ENCODE measurements at places on chromosomes 5 and 9.

DNA sequence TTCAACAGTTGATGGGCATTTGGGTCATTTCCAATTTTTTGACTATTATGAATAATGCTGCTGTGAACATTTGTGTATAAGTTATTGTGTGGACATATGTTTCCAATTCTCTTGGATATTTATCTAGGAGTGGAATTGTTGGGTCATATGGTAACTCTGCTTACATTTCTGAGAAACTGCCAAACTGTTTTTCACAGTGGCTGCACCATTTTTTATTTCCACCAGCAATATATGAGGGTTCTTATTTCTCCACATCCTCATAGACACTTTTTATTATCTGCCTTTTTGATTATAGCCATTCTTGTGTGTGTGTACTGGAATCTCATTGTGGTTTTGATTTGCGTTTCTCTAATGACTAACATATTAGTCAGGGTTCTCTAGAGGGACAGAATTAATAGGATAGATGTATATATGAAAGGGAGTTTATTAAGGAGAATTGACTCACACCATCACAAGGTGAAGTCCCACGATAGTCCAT, 14.7 kb upstream of the MED27 start:
- no peak for DNase-seq

- DNase-seq: no peak
Measured at GRCh38 chr5:1435369-1435768, 9.9 kb downstream of the SLC6A3 start.

DNA sequence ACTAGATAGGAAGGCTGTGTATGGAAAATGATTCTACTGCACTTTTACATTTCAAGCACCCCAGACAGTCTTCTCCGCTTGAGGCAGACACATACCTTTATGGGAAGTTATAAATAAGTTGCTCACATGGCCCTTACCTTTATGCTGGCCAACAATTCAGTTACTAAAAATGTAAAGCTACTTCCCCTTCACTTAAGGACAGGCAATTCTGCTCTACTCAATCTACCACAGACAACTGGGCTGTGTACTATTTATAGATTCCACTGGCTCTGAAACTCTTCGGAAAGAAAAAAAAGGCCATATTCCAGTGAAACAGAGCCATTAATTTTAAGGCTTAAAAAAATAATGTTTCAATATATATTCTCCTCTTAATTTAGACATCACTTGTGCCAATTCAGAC, 59.4 kb downstream of the ELAVL2 start:
- no peak for DNase-seq

DNA sequence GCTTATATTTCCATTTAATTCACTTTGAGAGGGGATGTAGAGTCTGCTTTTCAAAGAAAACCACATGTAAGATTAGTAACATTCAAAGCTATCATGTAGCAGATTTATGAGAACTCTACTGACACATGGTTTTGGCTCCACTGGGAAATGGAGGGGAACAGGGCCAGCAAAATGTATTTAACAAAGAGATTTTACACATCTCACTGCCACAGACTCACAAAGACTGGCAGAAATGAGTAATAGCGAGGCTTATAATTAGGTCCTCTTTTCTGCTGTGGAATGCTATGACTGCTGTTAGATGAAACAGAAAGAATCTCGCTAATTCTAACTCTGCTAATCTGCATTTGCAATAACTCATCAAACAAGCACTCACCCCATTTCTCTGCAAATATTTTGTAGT, 4.5 kb downstream of the DAP start:
- no peak for DNase-seq

DNA sequence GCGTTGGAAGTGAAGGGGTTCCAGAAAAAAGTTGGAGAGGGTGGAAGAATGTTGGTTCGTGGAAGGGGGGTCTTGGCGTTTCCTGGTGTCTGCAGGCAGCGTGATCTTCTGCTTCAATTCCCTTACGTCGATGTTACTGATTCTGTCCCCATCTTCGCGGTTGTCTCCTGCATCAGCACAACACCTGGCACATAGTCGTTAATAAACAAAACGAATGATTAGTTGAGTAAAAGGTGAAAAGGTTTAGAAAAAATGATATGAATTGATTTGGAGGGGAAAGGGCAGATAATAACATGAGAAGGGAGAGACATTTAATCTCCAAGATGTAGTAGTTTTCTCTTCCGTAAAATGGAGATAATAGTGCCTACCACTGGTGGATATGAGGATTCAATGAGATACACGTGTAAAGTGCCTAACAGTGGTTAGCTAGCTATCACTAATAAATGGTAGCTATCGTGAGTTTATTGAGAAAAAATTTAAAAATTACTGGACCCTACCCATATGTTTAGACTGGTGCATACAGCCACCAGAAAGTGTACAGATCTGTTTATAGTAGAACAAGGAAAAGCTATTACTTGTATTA, 556 bp downstream of the MTREX start:
- DNase-seq: no peak

DNA sequence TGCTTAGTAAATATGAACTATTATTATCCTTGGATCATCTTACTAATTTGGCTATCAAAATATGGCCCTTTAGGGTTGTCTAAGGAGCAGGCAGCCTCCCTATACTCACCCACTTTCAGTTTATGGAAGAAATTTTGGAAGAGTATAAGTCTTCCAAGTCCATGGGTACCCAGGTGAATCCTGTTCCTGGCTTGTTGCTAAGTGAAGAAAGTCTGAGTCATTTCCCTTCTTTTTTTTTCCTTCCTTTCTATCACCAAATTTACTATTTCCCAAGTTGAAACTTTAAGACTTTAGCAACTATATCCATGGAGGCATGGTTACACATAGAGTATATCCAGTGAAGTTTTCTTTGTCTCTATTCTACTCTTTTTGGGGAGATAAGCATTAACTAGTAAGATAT, 184.0 kb upstream of the ACTBL2 start:
- no peak for DNase-seq

- DNase-seq: no peak
Measured at GRCh38 chr5:97097326-97098230, 44.8 kb downstream of the LIX1 start.

DNA sequence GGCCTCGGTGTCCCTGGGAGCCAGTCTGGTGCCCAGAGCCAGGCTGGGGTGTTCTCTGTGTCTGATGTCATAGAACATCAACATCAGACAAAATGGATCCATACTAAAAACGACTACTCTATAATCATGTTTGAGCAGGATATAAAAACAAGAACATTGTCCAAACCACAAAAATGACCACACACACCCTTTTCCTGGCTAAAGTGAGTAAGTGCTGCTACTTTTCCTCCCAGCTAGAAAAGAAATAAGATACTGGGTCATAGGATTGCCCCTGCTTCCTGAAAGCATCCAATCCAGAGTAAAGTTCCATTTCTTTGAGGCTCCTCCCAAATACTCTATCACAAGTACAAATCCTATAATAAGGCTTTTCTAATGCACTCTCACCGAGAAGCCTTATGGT, 19.7 kb upstream of the TRAF1 start:
- no peak for DNase-seq

DNA sequence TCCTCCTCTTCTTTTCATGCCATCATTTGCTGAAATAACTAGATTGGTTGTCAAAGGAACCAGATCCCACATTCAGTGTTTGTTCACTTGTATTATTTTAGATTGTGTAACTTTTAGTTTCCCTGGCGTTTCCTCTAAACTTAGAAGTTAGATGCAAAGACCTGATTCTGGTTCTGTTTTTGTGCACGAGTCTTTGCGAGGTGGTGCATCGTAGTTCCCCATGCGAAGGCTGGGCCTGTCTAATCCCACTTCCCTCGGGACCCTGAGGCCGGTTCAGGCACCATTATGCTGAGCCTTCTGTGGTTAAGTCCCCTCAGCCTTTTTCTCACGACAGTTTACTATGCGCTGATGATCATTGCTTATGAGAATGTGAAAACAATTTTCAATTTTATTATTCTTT, 219.1 kb upstream of the OTULINL start:
- no peak for DNase-seq

DNA sequence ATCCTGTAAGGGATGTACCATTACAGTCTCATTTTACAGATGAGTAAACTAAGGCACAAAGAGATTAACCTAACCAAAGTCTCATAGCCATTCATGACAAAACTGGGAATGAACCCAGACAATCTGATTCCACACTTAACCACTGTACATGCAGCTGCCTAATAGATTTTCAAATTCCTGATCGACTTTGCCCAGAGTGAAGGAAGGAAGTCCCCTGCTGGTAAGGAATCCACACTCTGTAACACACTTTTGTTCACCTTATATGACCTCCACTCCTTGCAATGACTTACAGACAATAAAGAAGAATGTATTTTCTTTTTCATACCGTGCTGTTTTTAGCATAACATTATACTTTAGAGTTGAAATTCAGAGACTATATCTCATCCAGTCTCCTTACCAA, 31.3 kb upstream of the PLPP6 start:
- no peak for DNase-seq

- no peak for DNase-seq
Measured at GRCh38 chr5:142984011-142984410, 213.8 kb downstream of the ARHGAP26 start.

- no peak for DNase-seq
Measured at GRCh38 chr5:172371684-172372083, 82.6 kb downstream of the SH3PXD2B start.

GRCh38 chr9:81902196-81902595, 26.0 kb upstream of the SPATA31D4 start:
- no peak for DNase-seq

DNA sequence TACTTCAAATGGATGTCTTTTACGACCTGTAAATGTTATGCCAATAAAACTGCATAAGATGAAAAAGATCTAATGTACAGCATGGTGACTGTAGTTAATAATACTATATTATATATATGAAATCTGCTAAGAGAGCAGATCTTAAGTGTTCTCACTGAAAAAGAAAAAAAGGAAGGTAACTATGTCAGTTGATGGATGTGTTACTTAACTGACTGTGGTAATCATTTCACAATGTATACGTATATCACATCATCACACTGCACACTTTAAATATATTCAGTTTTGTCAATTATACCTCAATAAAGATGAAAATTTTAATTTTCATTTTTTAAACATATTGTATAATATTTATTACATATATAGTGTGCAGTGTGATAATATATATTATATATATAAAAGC, 31.9 kb downstream of the THBS4 start:
- DNase-seq: no peak

GRCh38 chr9:134365791-134366222, 39.6 kb downstream of the RXRA start:
- no peak for DNase-seq

DNA sequence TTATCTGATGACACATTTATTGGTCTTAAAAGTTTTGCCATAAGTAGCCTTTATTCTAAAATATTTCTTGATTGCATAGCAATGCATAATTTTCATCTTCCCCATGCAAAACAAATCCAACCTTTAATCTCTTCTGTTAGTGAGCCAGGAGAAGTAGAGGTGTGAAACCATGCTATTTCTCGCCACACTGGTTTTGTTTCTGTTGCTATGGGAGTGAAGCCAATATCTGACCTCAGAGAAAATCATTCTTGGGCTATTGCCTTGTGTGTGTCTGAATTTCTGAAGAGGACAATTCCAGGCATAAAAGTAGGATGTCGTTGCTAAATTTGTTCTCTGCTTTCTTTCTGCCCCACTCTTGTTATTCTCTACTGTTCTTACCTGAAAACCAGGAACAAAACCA, 183.6 kb downstream of the PTTG1 start:
- no peak for DNase-seq

DNA sequence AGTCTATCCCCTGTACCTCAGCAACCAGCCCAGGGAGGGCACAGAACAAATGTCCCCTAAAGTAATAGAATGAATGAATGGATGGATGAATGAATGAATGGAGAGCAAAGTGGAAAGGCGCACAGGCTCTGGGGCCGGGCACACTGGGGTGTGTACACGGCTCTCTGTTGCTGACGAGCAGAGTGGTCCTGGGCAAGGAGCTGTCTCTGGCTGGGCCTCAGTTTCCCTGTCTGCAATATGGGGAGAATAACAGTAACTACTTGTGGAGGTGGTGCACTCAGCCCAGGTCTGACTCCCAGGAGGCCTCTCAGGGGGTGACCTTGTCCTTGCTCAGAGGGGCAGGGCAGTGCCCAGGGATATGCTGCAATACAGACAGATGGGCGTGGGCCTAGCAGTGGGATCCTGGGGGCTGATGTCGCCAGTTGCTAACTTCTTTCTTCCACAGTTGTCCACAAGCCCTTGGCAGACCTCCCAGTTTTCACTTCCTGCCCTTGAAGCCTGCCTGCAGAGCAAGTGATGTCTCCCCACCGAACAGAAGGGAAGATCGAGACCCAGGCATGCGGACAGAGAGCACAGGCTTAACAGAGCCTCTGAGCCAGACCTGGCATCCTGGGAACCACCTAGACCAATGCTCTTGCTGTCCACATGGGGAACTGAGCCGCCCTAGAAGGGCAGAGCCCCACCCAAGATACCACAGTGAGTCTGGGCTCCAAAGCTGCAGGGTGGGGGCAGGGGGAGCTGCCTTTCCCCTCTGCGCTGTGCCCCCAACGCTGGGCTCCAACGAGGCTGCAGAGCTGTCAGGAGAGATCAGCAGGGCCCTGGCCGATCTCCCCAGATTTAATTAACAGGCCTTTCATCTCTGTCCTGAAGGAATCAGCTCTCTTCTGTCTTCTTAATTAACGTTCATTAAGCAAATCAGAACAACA, 13.6 kb upstream of the LAMC3 start:
- DNase-seq: no peak

GRCh38 chr9:85610074-85610860, 131.5 kb downstream of the AGTPBP1 start:
- DNase-seq: no peak

- no peak for DNase-seq
Measured at GRCh38 chr9:84932915-84933527, 263.5 kb downstream of the NTRK2 start.

DNA sequence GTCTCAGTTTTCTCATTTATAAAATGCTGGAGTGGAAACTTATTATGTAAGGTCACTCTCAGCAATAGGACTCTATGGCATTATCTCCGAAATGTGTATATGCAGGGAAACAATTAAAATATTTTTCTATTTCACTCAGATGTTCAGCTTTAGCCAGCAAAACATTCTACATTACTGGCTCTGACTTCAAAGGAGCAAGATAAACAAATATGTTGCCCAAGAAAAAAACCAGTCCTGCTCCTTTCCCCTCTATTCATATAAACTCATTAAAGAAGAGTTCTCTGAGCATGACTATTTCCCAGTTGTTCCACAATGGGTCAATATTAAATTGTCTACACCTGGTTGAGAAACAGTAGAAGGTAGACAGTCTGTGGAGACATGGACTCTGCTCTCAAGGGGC, 155.0 kb downstream of the NPR3 start:
- DNase-seq: no peak

GRCh38 chr5:131262953-131263541, 806 bp upstream of the CDC42SE2 start:
- no peak for DNase-seq

GRCh38 chr5:170126626-170127025, 20.9 kb downstream of the FOXI1 start:
- DNase-seq: no peak

GRCh38 chr9:90020276-90020871, 415.6 kb downstream of the GADD45G start:
- no peak for DNase-seq
